ENCODE measurements at places on chromosomes 3 and 15.

- DNase-seq, result no peak
These were observed 3.8 kb upstream of the SIAH2 start for GRCh38 chr3:150766742-150767141.

DNA sequence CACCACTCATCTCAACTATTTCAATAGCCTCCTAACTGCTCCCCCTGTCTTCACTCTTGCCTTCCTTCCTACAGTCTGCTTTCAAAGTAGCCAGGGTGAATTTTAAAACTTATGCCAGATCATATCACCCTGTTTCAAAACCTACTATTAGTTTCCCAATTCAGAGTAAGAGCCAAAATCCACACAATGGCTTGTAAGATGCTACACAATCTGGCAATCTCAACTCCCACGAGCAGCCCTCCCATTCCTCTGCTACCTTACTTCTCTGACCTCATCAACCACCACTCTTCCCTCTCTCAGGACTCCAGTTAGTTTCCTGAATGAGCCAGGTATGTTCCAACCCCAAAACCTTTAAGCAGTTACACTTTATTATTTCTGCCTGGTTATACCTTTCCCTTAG lies 62.5 kb downstream of the VPS13C start:
- DNase-seq, result no peak

GRCh38 chr3:127544192-127544802 lies 46.2 kb downstream of the TPRA1 start:
- DNase-seq, result peak; percentile 81

DNA sequence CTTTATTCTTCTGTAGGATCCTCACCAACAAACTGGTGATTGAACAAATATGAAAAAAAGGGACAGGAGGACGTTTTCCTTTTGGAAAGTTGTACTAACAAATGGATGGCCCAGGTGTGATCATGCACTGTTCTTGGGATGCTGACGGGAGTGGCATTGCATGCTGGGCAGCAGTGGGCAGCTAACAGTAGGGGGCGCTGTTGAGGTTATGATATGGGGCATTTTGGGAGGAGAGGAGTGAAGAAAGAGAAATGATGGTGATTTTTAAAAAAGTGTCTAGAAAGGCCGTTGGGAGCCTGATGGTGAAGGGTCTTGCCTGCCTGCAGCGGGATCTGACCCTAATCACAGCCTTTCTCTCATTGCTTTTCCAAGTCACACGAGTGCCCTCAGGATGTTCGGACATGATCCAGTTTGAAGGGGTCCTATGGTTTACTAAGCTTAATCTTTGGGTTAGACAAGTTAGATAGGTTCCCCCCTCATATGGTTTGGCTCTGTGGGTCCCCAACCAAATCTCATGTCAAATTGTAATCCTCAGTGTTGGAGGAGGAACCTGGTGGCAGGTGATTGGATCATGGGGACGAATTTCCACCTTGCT lies 46.2 kb upstream of the PRTG start:
- peak; percentile 25 for DNase-seq

- DNase-seq, result no peak
These were observed 4.3 kb upstream of the SUCNR1 start for GRCh38 chr3:151869181-151869580.

- DNase-seq, result peak; percentile 40
These were observed 1.3 kb downstream of the DGKG start for GRCh38 chr3:186360779-186361178.

Measured in upper lobe of left lung (tissue), 6 donors.